Activated T-helper 17 cell treated with anti-CD3 and anti-CD28 coated beads, Interleukin-2, amount 50 U/mL, for 72 hours (primary cell): ENCODE measurements at places on chromosomes 4 and X. TPM values are rescaled to one million over a fixed set of nuclear protein-coding genes. Genes with fewer than 3 reads are reported as not detected.

- ATAC-seq: no peak
These were observed 170.8 kb upstream of the SPANXN4 start for GRCh38 chrX:142854970-142855369.

Gene MAGEB17
- not detected for total RNA-seq

GRCh38 chrX:140190441-140191108 is 225.3 kb upstream of the CXorf66 start:
- ATAC-seq: no peak

DNA sequence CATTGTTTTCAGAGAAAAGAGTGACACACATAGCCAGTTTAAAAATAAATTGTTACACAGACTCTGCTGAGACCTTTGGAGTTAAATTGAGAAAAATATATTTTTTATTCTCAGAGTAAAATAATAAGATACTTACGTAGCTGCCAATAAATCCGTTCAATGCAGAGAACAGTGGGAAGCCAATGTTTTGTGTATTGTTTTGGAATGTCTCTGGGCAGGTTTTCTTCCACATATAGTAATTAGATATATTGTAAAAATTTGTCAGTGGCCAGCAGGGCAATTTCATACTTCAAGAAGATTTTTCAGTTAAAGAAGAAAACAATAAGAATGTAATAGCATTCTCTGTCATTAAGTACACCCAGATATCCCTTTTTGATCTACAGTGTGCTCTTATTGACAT is 999.5 kb upstream of the INTU start:
- no peak for ATAC-seq

- no peak for ATAC-seq
These were observed 18.4 kb upstream of the CTSO start for GRCh38 chr4:155972098-155972497.

Gene NDST3
- total RNA-seq: not detected

DNA sequence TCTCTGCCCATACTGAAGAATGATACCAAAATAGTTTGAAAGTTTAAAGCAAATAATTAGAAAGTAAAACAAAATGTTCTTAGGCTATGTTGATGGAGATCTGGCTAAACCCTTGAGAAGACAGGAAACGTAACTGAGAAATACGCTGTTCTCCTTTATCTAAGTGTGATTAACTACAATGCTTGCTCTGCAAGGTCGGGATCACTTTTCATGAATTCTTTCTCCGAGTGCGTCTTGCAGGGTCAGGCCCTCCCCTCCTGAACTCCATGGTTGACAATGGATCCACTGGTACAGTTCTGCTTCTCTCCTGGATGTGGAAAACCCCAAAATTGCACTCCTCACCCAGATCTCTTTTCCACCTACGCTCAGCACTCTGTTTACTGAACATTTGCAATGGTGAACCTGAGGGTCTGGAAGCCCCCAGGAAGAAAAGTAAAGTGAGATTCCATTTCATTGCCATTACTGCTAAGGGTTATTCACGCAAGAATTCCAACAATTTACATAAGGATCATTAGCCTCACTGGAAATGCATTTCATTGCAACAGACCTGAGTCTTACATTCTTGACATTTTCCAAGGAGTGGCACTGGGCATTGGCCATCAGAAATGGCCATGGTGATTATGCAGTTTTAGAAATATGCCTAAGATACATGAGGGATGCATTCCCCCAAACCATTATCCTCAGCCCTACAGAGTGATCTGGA is 24.6 kb upstream of the WWC2 start:
- ATAC-seq: no peak

Gene CHIC2
- total RNA-seq: 21.8 TPM

- ATAC-seq: no peak
These were observed 389.0 kb upstream of the ZFP42 start for GRCh38 chr4:187606581-187606980.

- no peak for ATAC-seq
These were observed 114.8 kb upstream of the VAMP7 start for GRCh38 chrX:155766321-155766720.

Gene TMEM47
- not detected for total RNA-seq
